ENCODE measurements at places on chromosomes 1 and 21. TPM values are rescaled to one million over a fixed set of nuclear protein-coding genes. Genes with fewer than 3 reads are reported as not detected.

Gene SH2D2A
- not detected for total RNA-seq

Gene RPF1
- total RNA-seq: 24.3 TPM

Gene IARS2
- 64.9 TPM for total RNA-seq

Gene NHLH1
- total RNA-seq: 0.18 TPM

Gene KRTAP10-10
- not detected for total RNA-seq

Gene CHRM3
- total RNA-seq: 0.29 TPM

Gene VHLL
- total RNA-seq: not detected

Gene FCRL2
- total RNA-seq: not detected

Gene VWA1
- total RNA-seq: 27.2 TPM

Gene ZCCHC17
- 31.1 TPM for total RNA-seq

- DNase-seq: no peak
- H3K4me3 ChIP-seq: no peak overlapping the region
- no peak overlapping the region for H3K27ac ChIP-seq
- no peaks in the 10 kb centered on the region for H3K36me3 ChIP-seq
- H3K27me3 ChIP-seq: peaks cover 18% of the 10 kb centered on the region
Measured at GRCh38 chr1:217402301-217402700, 228.6 kb downstream of the GPATCH2 start.

DNA sequence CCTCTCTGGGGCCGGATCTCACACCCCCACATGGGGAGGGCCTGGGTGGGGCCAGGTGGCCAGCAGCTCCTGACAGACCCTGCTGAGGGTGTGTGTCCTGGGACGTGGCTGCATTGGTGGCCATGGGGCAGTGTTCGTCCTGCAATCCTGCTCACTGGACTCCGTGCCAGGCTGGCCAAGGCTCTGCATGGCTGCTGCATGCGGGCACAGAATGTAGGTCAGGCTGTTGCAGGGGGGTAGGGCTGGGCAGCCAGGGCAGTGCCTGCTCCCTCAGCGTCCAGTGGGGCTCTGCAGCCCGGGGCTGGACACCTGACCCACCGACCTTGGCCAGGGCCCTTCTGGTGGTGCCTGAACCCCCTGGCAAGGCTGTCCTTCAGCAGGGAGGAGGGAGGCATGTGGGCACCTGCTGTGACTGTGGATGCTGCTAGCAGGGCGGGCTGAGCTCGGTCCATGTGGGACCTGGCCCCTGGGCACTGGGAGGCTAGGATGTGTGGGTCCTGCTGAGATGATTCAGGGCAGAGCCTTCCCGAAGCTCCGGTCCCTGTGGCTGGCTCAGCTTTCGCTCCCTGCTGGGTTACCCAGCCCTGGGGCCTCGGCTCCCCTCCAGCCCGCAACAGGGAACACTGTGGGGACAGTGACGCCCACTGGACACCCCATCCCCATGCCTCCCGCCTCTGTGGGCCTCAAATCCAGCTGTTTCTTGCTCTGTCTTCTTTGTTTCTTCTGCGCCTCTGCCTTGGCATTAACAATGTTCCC is 14.9 kb upstream of the PLCH2 start:
- DNase-seq: no peak
- H3K4me1 ChIP-seq: peaks cover 3% of the 10 kb centered on the region
- H3K27ac ChIP-seq: no peak overlapping the region
- no peak overlapping the region for H3K4me3 ChIP-seq

DNA sequence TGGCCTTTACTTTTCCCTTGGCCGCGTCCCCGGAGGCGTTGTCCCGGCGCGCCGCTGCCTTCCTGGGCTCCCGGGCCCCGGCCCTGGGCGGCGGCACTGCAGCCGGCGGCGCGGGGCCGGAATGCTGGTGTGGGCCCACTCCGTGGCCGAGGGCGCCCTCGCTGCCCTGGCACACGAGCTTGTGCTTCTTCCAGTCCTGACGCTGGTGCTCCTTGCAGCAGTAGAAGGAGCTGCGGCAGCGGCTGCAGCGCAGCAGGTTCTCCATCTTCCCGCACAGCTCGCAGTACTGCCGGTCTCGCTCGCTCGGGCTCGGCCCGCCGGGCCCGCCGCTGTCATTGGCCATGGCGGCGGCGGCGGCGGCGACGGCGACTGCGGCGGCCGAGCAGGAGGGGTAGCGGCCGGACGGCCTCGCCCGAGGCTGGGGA is 529 bp downstream of the EGLN1 start:
- peaks cover 56% of the 10 kb centered on the region for H3K4me1 ChIP-seq
- H3K27me3 ChIP-seq: no peaks in the 10 kb centered on the region
- DNase-seq: no peak
- peak overlapping the region; percentile 74 for H3K4me3 ChIP-seq
- H3K36me3 ChIP-seq: no peaks in the 10 kb centered on the region

- H3K4me1 ChIP-seq: peaks cover 2% of the 10 kb centered on the region
- no peak overlapping the region for H3K27ac ChIP-seq
- no peak for DNase-seq
Measured at GRCh38 chr1:228343191-228343661, 63.4 kb downstream of the TRIM11 start.

GRCh38 chr1:229693129-229693900 is 67.3 kb downstream of the URB2 start:
- no peak for DNase-seq
- H3K4me3 ChIP-seq: no peak overlapping the region
- H3K27ac ChIP-seq: peak overlapping the region; percentile 92
- no peaks in the 10 kb centered on the region for H3K27me3 ChIP-seq
- no peaks in the 10 kb centered on the region for H3K36me3 ChIP-seq

GRCh38 chr1:150543500-150544143 is 5.6 kb upstream of the ADAMTSL4 start:
- no peaks in the 10 kb centered on the region for H3K36me3 ChIP-seq
- H3K4me3 ChIP-seq: no peak overlapping the region
- peaks cover 7% of the 10 kb centered on the region for H3K4me1 ChIP-seq

DNA sequence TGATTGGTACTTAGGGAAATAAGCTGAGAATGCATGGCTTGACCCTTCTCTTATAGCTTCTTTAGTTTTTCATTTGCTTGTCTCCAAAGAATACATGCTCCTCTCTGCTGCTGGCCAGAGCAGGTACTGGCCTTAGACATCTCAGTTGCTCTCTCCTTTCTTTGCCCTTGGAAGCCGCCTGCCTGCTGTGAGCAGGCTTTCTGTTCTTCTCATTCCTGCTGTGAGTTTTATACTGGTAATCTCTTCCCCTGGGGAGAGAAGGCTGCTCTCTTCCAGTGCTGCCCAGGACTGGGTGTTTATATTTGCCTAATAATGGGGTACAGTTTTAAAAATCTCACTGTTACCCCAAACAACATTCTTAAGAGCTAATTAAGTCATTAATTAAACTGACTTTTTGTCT is 323.5 kb upstream of the LRRC7 start:
- DNase-seq: no peak
- H3K27me3 ChIP-seq: no peaks in the 10 kb centered on the region
- H3K4me1 ChIP-seq: no peaks in the 10 kb centered on the region

DNA sequence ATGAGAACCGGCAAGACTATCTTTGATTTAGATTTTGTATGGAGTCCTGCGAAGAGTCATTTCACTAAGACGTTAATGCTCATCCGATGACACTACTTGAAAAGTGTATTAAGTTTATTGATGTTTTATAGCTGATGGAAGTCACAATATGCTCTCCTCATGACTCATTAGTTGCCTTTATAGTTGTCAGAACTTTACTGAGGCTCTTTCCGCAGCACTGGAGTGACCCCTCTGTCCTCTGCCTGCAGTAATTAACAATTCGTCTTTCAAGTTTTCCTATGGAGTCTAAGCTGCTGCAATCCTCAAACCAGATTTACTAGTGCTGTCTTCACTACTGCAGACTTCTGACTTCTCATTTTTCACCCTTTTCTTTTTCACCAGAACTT is 853 bp downstream of the USP16 start:
- peaks cover 2% of the 10 kb centered on the region for H3K36me3 ChIP-seq
- peak overlapping the region; percentile 100 for H3K27ac ChIP-seq
- H3K4me1 ChIP-seq: peaks cover 24% of the 10 kb centered on the region
- H3K4me3 ChIP-seq: peak overlapping the region; percentile 100
- no peaks in the 10 kb centered on the region for H3K27me3 ChIP-seq
- no peak for DNase-seq

- H3K27me3 ChIP-seq: no peaks in the 10 kb centered on the region
- H3K4me1 ChIP-seq: no peaks in the 10 kb centered on the region
- H3K36me3 ChIP-seq: peaks cover 11% of the 10 kb centered on the region
- no peak overlapping the region for H3K27ac ChIP-seq
Measured at GRCh38 chr21:25535849-25536248, 71.4 kb downstream of the MRPL39 start.

- DNase-seq: no peak
- H3K27ac ChIP-seq: no peak overlapping the region
- H3K36me3 ChIP-seq: peaks cover 23% of the 10 kb centered on the region
- no peak overlapping the region for H3K4me3 ChIP-seq
- H3K4me1 ChIP-seq: no peaks in the 10 kb centered on the region
Measured at GRCh38 chr1:46278807-46279206, 24.6 kb downstream of the LRRC41 start.

GRCh38 chr1:233343262-233343661 is 15.7 kb downstream of the MAP3K21 start:
- H3K36me3 ChIP-seq: no peaks in the 10 kb centered on the region
- no peak overlapping the region for H3K4me3 ChIP-seq
- no peaks in the 10 kb centered on the region for H3K4me1 ChIP-seq
- peaks cover 46% of the 10 kb centered on the region for H3K27me3 ChIP-seq

- no peaks in the 10 kb centered on the region for H3K27me3 ChIP-seq
- no peak for DNase-seq
- H3K36me3 ChIP-seq: peaks cover 30% of the 10 kb centered on the region
- peaks cover 67% of the 10 kb centered on the region for H3K4me1 ChIP-seq
Measured at GRCh38 chr21:34877485-34878128, 171.5 kb downstream of the RUNX1 start.

DNA sequence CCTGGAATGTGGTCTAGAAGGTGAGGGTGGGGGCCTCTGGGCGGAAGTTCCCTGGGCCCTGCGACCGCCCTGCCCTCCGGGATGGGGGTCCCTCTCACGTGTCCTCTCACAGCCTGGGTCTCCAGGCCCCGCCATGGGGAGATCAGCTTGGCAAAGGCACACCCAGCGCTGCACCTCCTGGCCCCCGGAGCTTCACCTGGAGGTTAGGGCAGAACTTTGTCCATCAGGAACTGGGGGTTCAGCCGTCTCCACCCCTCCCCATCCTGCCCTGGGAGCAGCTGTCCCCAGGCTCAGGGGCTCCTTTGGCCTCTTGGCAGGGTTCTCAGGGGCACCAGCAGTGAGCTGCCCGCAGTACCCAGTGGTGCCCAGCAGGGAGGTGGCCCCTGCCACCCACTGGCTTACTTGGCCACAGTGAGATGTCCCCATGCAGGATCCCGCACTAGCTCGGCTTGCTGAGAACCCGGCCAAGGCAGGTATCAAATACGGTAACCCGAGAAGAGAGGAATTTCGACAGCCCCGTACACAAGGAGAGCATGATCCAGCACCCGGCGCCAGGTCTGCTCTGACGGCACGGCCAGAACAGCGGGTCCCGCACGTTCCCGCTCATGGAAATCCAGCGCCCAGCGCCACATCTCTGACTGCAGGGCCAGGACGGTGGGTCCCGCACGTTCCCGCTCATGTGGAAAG is 36.7 kb downstream of the RRP1 start:
- H3K4me1 ChIP-seq: peaks cover 13% of the 10 kb centered on the region
- no peak overlapping the region for H3K27ac ChIP-seq
- H3K36me3 ChIP-seq: no peaks in the 10 kb centered on the region
- no peak overlapping the region for H3K4me3 ChIP-seq
- peak; percentile 81 for DNase-seq

DNA sequence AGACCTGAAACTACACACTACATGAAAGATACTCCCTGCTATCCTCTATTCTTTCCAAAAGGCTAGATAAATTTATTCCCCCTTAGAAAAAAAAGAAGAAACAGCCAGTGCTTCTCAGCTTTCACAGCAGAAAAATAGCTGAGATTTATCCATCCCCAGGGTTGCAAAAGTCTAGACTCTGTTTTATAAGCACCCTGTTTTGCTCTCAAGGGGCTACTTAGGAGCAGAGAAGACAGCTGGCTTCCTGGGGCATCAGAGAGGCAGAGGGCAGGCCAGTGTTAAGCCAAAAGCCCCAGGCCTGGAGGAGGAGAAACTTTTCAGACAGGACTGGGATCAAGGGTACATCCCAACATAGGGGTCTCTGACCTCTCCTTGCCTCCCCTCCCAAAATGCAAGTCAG is 3.9 kb downstream of the LAMB3 start:
- no peak overlapping the region for H3K27ac ChIP-seq
- H3K36me3 ChIP-seq: no peaks in the 10 kb centered on the region
- peaks cover 69% of the 10 kb centered on the region for H3K4me1 ChIP-seq
- H3K27me3 ChIP-seq: no peaks in the 10 kb centered on the region

DNA sequence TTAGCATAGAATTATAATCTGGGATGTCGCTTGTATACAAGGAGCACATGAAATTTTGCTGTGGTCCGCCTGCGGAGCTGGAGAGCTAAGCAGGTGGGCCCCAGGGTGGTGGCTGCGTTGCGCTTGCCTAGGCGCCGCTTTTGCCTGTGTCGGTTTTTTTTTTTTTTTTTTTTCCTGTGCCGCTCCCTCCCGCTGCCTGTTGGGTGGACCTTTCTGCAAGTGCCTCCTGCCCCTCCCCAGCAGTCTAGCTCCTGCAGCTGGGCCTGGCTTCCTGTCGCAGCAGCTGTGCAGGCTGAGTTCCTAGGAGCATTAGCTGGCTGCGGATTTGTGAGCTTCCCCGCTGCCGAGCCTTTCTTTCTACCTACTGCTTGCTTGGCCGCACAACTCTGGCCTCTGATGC is 20.6 kb downstream of the PYHIN1 start:
- no peak overlapping the region for H3K27ac ChIP-seq
- no peak for DNase-seq
- no peaks in the 10 kb centered on the region for H3K4me1 ChIP-seq
- H3K4me3 ChIP-seq: no peak overlapping the region
- H3K36me3 ChIP-seq: no peaks in the 10 kb centered on the region

- H3K4me1 ChIP-seq: no peaks in the 10 kb centered on the region
- no peak overlapping the region for H3K27ac ChIP-seq
- no peak for DNase-seq
- H3K4me3 ChIP-seq: no peak overlapping the region
Measured at GRCh38 chr1:207407655-207408260, 46.4 kb upstream of the CR2 start.

DNA sequence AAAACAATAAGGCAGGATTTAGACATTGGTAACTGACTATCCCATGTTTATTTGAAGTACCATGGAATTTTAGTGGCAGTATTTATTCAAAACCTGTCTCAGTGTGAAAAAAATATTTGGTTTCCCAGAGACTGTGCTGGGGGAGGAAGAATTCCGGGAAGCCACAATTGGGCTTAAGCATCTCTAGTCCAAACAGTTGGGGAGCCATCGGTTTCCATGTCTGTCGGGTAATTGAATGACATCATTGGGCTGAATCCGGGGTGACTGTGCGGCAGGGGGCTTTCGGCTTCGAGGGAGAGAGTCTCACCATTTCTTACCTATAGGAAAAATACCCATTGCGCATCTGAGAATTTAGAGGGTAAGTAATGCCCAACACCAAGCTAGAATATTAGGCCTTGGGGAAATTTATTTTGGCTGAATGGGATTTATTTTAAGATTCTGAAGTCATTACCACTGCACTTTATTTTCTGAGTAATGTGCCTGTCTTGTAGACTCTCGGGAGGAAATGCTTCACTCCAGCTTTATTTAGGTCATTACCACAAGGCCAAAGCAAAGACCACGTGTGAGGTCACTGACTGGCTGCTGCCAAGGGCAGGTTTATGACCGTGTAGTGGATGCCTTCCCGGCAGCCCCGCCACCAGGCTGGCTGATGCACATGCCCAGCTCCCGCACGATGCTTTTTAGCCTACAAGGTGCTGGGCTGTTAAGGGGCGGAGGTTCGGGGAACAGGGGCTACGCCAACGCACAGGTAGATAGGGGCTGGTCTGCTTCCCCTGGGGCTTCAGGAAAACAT is 23.1 kb upstream of the UMODL1 start:
- H3K27ac ChIP-seq: peak overlapping the region; percentile 98
- H3K36me3 ChIP-seq: no peaks in the 10 kb centered on the region
- H3K4me1 ChIP-seq: peaks cover 24% of the 10 kb centered on the region
- no peaks in the 10 kb centered on the region for H3K27me3 ChIP-seq
- no peak overlapping the region for H3K4me3 ChIP-seq

GRCh38 chr1:36859926-36860325 is 174.4 kb downstream of the GRIK3 start:
- no peaks in the 10 kb centered on the region for H3K4me1 ChIP-seq
- H3K4me3 ChIP-seq: no peak overlapping the region
- peaks cover 19% of the 10 kb centered on the region for H3K27me3 ChIP-seq
- no peak overlapping the region for H3K27ac ChIP-seq
